ENCODE measurements at places on chromosomes 7 and 10.

GRCh38 chr10:71040846-71041605 lies 152.7 kb upstream of the PCBD1 start:
- DNase-seq: no peak

DNA sequence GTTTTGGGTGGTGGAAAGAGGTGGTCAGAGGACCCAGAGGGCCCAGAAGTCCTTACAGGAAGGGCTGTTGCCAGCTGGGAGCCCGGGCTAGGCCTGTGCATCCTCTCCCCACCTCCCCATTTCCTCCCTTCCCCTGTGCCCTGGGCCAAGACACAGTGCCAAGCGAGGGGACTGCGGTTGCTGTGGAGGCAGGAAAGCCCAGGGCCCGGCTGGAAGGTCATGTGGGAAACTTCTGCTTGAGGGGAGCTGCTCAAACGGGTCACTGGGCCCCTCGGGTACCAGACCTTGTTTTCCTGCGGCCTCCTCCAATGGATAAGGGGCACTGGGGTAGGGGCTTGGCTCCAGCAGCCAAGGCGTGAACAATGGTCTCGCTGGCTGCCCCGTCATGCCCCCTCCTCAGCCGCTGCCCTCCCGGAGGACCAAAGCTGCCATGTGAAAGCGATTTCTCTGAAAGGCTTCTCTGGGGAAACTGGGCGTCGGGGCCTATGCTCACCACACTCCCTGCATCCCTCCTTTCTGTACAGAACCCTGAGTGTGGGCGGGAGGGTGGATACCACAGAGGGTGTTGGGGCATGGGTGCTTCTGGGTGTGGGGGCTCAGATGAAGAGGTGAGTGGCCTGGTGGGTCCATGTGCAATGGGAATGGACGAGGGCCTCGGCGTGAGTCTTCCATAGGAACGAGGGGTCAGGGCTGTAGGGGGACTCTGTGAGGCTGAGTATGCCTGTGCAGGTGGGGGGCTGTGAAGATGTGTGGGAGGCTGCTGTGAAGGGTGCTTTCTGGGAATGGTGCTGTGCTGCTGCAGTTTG lies 135.3 kb downstream of the PTPN20 start:
- DNase-seq: no peak

DNA sequence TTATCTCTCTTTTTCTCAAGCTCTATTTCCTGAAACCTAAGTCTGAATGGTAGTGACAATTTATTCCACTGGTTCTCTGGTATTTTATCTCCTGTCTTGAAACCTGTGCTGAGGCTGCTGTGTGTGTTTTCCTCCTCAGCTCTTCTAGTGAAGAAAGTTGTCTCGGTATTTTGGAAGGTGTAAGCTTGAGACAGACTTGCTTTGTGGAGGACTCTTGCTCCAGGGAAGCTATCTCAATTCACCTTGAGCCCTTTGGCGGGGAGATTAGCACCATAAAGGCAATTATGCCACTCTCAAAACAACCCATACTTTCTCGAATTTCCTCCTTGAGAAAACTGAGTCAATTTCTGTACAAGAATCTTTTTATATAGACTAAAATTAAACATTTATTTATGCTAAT lies 141.6 kb downstream of the THSD7A start:
- no peak for DNase-seq

- DNase-seq: no peak
These were observed 5.2 kb upstream of the POT1 start for GRCh38 chr7:124934841-124935240.

- no peak for DNase-seq
These were observed 100.7 kb downstream of the ZMYND11 start for GRCh38 chr10:235915-236314.

- DNase-seq: no peak
These were observed 17.5 kb downstream of the TUBAL3 start for GRCh38 chr10:5387169-5387568.

GRCh38 chr10:53025172-53025711 lies 252.7 kb upstream of the MBL2 start:
- no peak for DNase-seq

DNA sequence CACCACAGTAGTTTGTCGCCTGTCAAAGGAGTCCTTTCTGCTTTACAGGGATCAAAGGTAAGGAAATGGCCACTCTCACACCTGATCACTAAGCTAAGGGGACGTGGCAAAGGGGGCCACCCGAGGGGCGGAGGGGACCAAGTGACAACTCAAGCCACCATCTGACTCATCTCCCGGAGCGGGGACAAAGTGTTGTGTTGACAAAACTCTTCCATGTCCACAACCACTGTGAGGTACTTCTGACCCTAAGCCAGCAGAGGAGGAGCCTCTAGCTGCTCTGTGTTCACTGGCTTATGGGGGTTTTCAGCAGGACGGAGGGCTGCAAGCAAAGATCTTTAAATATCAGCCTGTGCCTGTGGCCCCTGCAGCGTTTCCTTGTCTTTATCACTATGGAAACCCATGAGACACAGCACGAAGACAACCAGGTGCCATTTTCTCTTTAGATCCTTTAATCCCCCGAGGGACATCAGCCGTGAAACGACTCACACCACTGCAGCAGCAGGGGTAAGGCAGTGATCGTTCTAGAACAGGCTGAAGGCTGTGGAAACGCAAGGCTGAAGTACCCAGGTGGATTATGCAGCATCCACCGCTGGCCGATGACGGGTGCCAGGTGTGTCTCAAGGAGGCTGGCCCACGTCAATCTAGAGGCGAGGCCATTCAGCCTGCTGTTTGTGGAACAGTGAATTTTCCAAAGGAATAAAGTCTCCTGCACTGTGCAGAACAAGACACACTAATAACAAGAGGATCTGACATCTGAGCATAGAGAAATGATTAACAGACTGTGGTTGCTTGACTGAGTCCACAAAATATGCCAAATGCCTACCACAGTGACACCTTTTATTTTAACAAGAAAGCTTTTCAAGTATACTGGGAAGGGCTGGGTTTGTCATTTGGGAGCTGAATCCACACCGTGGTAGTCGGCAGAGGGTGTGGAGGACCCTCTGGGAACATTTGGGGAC lies 26.6 kb upstream of the DDC start:
- DNase-seq: no peak

- no peak for DNase-seq
These were observed 46.9 kb upstream of the GJD4 start for GRCh38 chr10:35558276-35558675.

- no peak for DNase-seq
These were observed 13.4 kb downstream of the BRI3 start for GRCh38 chr7:98294798-98295382.

DNA sequence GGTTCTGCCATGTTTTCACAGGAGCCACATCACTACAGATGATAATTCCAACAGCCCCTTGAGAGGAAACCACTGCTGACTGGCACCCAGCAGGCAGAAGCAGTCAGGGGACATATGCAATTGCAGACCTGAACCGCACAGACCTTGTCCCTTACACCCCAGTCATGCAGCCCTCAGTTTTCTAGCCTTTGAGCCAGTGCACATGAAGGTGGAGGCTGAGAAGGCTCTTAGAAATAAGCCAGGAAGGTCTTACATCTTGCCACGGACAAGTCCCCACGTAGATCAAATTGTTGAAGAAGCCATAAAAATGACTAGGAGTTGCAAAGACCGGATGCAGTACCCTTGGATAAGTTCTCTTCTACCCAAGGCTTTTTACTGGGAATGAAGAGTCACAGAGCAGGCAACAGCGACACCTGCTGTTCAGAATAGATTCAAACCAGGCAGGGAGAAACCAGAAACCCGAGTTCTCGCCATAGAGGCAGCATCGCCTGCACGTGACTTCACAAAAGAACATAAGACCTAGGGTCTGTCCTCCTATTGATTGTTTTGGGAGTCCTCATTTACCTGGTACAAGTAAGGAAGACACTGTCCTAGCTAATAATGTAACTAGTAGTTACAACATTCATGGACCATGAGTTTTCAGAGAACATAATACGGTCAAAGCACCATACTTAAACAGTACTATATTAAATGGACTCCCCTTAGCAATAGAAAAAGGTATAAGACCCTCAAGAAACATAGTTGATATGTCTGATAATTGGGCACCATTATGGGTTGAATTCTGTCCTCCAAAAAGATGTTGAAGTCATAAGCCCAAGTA lies 11.1 kb downstream of the STEAP1B start:
- peak; percentile 49 for DNase-seq

DNA sequence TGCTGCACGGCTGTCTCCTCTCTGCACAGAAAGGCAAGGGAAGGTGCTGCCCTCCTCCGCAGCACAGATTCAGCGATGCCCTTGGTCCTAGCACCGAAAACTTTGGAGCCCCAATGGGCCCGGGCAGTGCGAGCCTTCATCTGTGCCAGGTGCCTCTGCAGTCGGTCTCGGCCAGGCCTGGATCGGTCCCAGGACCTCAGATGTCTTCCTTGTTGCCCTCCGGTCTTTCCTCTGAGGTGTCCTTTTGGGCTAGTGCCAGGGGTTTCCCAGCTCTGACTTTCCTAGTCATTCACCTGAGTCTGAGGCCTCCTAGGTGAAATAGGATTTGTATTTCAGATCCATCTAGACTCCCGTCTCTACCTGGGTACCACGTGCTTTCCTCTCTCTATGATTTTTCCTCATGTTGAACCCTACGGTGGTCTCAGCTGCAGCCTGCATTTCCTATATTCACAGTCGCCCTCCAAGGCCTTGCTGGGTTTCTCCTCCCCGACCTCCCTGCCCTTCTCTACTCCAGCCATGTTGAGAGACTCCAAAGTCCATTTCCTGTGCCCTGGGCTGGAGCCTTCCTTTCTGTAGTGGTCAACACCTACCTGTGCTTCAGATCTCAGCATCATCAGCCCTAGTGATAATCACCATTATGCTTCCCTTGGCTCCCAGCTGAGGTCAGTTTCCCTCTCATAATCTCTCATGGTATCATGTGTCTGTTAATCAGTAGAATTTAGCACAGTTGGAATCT lies 92.0 kb upstream of the PRSS58 start:
- no peak for DNase-seq

DNA sequence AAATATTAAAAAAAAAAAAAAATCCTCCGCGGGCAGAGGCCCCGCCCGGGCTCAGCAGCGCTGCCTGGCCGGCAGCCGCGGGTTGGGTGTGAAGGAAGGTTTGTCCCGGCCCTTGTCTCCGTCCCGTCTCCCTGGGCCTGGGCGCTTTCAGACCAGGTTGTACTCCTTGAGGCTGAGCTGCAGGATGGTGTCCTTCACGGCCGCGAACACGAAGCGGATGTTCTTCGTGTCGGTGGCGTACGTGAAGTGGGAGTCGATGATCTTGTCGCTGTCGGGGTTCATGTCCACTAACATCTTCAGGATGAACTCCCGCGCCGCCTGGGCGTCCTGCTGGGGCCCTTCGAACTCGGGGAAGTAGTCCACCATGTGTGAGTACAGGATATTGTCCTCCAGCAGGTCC lies 123.7 kb upstream of the KCTD7 start:
- no peak for DNase-seq

DNA sequence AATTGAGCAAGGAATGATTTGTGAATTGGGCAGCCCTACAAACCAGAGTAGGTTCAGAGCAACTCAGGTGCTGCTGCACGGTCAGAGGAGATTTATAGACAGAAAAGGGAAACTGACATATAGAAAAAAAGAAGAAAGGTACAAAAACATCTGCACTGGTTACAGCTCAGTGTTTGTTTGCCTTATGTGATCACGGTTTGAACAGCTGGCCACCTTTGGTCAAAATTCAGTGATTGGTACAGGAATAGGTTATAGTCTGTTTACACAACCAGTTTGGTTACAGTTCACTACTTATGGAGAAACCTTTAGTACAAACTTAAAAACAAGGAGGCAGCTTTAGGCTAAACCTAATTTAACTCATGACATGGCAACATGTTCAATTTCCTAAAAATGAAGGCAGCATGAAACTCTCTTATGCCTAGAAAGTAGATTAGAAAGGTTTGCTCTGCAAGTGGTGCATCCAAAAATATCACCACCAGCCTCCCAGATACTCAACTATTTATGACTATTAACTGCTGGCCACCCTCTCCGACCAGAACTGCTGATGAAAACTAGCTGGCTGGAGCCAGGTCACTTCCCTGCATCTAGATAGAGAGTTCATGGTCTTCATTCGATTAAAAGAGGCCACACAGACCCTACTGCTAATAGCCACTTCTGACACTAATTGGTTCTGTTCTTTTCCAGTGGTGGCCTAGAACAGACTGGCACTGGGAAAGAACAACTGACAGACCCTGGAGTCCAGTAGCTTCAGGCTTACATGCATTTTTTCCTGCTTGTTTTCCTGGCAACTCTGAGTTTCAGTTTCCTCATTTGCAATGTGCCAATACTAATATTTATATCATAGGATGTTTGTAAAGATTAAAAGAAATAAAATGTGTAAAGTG lies 548.0 kb downstream of the CCSER2 start:
- DNase-seq: no peak
